Activated CD4-positive, alpha-beta T cell treated with anti-CD3 and anti-CD28 coated beads, Interleukin-2, amount 50 U/mL, for 48 hours (primary cell): ENCODE measurements at places on chromosomes 4 and X.

DNA sequence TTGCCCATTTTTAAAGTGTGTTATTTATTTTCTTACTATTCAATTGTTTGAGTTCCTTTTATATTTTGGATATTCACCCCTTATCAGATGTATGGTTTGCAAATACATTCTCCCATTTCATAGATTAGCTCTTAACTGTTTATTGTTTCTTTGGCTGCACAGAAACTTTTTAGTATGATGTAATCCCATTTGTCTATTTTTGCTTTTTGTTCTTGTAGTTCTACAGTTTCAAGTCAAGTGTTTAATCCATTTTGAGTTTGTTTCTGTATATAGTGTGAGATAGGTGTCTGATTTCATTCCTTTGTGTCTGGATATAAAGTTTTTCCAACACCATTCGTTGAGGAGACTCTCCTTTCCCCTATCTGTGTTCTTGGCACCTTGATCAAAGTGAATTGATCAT, 97.4 kb upstream of the CAMK2D start:
- no peak for DNase-seq

- DNase-seq, result no peak
Measured at GRCh38 chrX:20080277-20080676, 36.4 kb downstream of the MAP7D2 start.

DNA sequence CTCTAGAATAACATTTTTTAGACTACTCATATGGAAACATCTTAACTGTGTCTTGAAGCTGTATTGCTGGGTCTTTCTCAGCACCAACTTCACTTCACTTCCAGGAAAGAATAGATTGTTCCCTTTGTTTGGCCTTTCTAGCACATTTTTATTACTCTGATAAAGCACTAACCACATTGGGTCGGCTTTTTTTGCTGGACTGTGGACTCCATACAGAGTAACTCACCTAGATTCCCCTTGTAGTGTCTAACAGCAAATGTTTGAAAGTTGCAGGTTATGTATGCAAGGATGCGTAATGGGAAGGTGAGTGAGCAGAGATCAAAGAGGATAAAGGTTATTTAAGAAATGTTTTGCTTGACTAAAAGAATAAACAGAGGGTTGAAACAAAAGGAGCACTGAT, 101.2 kb downstream of the MMRN1 start:
- no peak for DNase-seq

GRCh38 chr4:170729897-170730296, 640.1 kb upstream of the AADAT start:
- DNase-seq, result no peak

DNA sequence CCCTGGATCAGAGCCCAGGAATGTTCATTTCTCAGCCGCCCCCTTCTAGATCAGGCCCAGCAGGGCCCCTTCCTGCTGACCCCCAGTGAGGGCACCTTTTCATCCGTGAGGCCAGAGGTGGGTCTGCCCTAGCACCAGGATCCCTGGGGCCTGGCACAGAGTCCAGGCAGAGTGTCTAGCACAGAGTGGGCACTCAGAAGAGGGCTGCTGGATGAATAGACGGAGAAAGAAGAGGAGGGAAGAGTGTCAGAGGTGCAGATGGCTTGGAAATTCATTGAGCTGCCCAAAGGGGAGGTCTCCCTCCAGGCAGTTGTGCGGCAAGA, 106.5 kb downstream of the CPZ start:
- no peak for DNase-seq

- no peak for DNase-seq
Measured at GRCh38 chrX:47327902-47328301, 42.5 kb upstream of the ZNF157 start.

DNA sequence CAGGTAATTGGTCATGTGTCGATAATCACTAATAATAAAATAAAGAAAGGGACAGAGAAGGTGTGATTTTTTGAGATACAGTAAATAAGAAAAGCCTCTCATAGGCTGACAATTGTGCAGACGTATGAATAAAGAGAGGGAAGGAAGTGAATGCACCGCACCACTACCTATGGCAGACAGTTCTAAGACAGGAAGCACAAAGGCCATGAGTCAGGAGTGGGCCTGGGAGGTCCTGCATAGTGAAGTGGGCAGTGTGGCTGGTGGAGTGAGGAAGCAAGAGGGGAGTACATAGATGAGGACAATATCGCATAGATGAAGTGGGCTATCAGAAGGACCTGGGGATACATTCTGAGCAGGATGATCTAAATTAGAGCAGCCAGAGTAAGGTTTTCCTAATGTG, 75.6 kb downstream of the BMP3 start:
- no peak for DNase-seq

DNA sequence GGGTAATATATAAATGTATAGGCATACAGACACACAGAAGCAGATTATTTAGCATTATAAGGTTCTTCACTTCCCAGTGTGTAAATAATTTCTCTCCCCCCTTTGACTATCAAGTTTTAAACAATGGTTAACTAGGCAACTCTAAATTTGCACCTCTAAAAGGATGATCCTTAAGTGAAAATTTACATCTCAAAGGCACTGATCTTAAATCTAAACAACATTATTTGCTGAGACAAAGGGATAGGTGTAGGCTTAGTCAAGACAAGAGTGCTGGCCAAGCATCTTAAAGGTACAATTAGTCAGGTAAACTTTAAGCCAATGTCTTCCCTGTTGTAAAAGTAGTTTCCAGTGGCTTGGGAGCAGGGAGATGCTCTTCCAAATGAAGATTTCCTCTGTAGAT, 33.0 kb downstream of the NLRP2B start:
- DNase-seq, result no peak

- no peak for DNase-seq
Measured at GRCh38 chrX:68998716-68999115, 166.5 kb downstream of the PJA1 start.

DNA sequence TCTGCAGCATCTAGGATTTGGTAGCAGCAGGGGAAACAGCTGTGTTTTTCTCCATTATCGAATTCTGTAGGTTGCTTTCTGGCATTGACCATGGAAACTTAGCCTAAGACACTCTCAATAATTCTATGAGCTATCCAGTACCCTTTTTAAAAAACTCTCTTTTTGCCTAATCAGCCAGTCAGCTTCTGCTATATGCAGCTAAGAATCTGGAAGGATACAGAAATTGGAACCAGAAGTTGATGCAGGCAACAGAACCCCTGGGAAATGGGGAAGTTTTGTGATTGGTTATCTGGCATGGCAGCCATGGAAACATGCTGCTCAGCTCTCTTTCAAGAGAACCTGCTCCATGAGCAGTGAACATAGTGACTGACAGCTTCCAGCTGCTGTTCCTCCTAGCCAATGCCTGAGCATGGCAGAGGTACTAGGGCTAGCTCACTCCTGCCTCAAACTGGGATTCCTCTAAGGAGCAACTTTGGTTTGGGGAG, 417.6 kb upstream of the MAOA start:
- no peak for DNase-seq
